ENCODE measurements at places on chromosomes 6 and 20. TPM values are rescaled to one million over a fixed set of nuclear protein-coding genes. Genes with fewer than 3 reads are reported as not detected.

DNA sequence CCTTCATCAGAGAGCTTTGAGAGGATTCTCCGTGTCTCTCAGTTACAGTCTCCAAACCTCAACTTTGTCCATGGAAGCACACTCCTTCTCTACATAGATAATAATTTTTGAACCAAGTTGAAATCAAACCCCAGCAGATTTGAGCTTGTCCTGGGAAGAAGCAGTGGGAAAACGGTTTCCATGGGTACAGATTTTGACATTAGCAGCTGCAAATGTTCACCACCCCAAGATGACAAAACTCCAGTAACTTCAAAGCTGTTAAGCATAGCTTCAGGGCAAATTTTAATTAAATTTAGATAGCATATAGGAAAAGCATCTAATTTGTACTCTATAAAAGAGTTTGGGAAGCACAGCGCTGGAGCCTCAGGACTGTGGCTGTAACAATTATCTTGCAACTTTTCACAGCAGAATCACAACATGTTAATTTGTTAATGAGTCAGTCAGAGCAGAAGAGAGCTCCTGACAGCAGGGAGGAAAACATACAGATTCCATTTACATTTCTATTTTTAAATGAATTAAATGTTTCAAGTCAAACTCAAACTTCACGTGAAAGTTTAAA lies 240.7 kb downstream of the BMP7 start:
- H3K27me3 ChIP-seq = peaks cover 8% of the 10 kb centered on the region
- no peak overlapping the region for H3K27ac ChIP-seq
- no peak for DNase-seq
- H3K4me3 ChIP-seq = no peak overlapping the region

LCA5 gene
- total RNA-seq = 5.6 TPM

ALDH8A1 gene
- 11.0 TPM for total RNA-seq

DNA sequence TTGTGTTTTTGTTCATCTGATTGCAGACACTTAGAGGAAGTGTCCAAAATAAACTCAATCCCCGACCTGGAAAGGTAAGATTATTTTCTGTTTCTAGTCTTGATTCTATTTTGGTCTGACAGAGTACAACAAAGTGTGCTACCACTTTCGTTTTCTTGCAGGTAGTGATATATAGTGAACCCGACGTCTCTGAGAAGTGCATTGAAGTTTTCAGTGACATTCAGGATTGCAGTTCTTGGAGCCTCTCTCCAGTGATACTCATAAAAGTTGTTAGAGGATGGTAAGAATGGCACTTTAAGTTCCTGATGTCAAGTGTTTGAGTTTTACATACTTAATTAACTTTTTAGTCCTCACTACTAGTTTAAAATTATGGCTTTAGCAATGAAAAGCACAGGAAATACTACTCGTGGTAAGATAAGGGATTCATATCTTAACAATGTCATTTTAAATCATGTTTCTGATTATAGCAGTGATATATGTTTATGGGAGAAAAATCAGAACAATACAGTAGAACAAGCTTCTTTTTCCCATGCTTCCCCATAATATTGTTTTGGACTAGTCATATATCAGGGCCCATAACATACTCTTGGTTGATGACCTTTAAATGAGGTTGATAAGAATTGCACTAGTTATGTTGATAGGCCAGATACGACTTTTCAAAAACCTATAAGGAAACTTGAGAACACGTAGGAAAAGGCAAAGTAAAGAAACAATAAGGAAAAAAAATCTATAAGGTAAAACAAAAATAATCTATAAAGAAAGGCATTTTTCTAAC lies 104.0 kb downstream of the RTN4IP1 start:
- no peaks in the 10 kb centered on the region for H3K27me3 ChIP-seq
- no peak for DNase-seq
- H3K4me3 ChIP-seq = no peak overlapping the region
- H3K36me3 ChIP-seq = no peaks in the 10 kb centered on the region

DNA sequence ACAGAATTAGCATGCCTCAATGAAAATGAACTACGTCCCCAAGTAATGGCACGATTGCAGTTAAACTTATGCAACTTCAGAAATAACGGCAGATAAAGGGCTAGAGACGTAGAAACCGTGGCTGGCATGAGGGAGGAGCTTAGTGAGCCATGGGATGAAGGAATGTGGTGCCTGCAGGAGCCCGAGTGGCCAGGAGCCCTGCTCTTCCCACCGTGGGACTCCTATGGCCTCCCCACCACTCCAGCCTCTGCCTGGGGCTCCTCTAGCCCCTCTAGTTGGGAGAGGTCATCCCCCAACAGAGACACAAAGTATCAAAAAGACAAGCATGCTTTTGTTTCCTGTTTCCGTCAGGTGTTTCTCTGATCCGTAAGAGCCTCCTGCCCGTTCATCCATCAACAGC lies 75.1 kb upstream of the BHLHE23 start:
- H3K4me1 ChIP-seq = no peaks in the 10 kb centered on the region
- H3K27ac ChIP-seq = no peak overlapping the region
- no peaks in the 10 kb centered on the region for H3K27me3 ChIP-seq

All from hepatocyte (in vitro differentiated cells).